Progenitor cell of endocrine pancreas (in vitro differentiated cells): ENCODE measurements at places on chromosomes 6 and 20.

- DNase-seq: no peak
These were observed 249.4 kb downstream of the DLL1 start for GRCh38 chr6:170041526-170041925.

- DNase-seq: no peak
These were observed 280.5 kb downstream of the SYNE1 start for GRCh38 chr6:152356662-152357061.

DNA sequence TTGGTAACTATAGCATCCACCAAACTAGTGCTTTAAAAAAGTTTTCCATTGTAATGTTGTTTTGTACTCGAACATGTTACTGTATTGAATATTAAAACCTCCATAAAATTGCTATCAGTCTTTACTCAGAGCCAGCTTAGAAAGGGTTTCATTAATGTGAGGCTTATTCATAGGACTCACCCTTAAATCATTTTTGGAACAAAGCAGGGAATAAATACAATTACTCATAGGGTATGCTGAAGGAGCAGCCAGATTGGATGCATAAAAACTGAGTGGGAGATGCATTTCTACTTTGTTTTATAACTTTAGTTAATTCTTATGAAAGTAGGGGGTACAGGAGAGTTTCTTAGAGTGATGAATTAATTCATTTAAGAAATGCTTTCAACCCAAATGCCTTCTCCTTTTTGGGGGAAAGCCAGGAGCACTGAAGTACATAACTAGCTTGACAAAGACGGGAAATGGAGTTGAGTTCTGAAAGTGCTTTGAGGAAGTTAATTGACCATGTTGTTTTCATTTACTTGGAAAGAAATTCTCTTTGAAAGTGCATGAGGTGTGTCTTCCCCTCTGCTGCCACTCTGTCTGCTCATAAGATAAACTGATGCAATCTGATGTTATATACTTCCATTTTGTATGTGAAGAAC is 90.3 kb downstream of the RNF144B start:
- DNase-seq: no peak

- DNase-seq: no peak
These were observed 138.5 kb downstream of the UST start for GRCh38 chr6:148885136-148885865.

DNA sequence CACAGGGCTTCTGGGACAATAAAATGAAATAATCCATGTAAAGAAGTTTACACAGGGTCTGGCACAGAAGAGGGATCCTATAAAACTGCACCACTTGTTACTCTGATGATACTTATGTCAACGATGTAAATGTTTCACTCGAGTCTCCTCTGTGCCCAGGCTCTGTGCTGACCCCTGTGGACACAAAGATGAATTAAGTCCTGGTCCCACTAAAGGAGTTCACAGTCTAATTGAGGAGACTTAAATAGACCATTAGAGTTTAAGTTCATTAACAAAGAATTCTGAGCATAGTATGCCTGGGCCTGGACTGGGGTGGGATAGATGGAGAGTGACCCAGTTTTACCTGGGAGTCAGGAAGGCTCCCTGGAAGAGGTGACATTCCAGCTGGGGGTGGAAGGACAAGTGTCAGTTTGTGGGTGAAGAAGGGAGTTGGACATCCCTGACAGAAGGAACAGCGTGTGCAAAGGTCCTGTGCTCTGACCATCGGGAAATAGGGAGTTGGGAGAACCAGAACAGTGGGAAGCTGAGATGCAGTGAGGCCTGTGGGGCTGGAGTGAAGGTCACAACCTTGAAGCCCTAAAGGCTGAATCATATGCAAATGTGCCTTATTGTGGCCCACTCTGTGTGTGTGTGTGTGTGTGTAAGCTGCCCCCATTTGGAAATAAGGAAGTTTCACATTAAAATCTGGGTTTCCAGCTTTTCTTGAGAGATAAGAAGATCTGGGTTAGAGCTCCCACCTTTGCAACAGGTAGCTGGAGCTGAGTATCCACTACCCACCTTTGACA is 1.1 kb downstream of the OCSTAMP start:
- no peak for DNase-seq

DNA sequence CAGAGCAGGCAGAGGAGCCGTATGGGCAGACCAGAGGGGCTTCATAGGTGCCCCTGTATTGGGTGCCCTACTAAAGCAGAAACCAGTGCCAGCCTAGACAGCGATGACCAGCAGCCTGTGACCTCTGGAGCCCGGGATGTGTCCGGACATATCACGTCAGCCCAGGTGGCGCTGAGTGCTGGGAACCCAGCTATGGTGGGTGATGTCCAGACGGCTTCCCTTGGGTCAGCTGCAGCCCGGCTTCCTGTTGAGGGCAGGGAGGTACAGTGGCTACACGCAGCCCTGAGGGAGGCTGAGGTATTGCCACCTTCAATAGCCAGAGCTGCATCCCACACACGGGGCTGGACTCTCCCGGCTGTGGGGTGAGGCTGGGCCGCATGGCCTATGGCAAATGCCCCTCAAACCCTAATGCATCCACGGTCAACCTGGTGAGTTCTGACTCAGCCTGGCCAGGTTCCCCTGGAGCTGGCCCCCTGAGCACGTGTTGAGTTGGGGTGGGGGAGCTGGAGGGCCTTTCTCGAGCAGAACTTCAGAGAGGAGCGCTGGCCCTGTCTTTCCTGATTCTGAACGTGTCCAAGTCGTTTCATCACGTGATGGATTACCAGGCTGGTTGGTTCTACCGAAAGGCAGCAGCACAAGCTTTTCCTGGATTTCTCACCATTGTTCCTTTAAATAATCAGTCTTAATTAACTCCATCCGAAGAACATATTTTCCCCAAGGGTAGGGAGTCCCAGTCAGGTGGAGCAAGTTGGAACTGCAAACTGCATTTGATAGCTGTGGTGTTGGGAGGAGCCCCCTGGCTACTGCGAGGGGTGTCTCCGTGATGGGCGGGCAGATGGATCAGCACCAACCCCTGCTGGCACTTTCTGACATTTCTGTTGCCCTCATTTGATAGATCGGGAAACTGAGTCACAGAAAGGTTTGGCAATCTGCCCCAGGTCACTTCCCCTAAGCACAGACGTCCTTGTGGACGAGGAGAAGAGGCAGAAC is 7.1 kb upstream of the MYT1 start:
- no peak for DNase-seq

DNA sequence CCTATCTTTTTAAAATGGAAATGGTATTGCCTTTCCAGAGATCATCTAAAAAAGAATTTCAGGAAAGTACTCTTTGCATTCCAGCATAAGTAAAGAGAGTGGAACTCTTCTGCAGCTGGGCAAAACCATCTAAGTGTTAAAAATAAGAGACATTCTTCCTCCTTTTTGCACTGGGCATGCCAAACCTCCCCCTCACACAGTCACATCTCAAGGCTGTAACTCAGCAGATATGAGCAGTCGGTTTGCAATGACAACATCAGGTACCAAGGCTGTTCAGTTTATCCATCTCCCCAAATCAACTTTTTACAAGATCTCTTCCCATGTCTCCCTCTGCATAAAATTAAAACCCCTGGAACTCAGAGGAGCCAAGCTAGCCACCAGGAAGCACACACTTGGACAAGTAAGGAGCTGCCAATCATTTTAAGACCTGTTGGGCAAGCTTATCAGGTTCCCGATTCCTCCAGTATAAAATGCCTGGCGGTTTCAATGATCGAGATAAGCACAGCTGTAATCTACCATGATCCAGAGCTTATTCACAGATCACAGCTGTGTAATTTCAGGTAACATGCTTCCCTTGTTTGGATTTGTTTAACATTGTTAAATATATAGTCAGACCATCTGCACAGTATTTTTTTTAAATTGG is 23.2 kb downstream of the ID4 start:
- no peak for DNase-seq

DNA sequence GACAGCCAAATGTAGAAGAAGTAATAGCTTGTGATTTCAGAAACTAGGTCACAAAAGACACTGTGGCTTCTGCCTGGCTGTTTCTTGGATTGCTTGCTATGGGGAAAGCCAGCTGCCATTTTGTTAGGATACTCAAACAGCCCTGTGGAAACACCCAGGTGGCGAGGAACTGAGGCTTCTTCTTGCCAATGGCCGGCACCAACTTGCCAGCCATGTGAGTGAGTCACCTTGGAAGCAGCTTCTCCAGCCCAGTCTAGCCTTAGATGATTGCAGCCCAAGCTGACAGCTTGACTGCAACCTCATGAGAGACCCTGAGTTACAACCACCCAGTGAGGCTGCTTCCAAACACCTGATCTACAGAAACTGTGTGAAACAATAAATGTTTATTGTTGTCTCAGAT is 11.9 kb upstream of the KIAA1755 start:
- DNase-seq: no peak

- no peak for DNase-seq
These were observed 95.3 kb upstream of the MAN1A1 start for GRCh38 chr6:119444642-119445557.

DNA sequence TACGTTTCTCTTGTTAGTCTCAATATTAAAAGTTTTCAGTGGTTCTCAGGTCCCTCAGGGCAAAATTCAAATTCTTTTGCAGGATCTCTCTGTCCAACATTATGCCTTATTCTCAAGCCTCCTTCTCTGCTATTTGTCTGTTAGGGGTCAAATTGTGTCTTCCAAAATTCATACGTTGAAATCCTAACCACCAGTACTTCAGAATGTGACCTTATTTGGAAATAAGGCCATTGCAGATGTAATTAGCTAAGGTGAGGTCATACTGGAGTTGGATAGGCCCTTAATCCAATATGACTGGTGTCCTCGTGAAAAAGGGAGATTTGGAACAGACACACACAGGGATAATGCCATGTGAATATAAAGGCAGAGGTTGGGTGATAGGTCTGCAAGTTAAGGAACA is 64.1 kb upstream of the ADGRF1 start:
- no peak for DNase-seq

GRCh38 chr6:2641044-2641725 is 109.5 kb downstream of the MYLK4 start:
- DNase-seq: no peak

DNA sequence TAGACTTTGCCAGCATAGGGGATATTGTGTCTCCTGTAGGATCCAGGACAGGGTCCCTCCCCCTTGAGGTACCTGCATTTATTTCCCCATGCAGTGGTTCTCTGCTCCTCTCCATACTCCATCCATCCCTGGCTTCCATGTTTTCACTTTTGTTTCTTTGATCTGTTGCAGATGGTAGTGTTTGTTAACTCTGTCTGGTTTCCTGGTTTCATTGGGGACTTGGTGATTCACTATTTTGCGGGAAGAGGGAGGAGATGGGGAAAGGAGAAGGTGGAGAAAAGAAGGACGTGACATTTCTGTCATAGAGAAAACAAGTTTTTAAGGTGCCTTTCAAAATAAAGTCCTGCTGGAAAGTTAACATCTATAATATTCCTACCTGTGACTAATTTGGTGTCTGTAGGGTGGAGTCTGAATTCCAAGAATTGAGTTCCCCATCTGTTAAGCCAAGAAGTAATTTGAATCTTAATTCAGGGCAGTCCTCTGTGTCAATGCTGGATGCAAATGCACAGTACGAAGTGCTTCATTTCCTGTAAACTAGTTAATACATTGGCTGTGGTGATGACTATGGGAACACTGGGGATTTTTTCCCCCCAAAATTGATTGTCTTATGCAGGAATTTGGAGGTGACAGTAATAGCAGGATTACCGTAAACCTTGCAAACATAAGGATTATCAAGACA is 6.9 kb upstream of the RNF144B start:
- DNase-seq: no peak

- no peak for DNase-seq
These were observed 157.7 kb downstream of the PREX1 start for GRCh38 chr20:48669946-48670605.

DNA sequence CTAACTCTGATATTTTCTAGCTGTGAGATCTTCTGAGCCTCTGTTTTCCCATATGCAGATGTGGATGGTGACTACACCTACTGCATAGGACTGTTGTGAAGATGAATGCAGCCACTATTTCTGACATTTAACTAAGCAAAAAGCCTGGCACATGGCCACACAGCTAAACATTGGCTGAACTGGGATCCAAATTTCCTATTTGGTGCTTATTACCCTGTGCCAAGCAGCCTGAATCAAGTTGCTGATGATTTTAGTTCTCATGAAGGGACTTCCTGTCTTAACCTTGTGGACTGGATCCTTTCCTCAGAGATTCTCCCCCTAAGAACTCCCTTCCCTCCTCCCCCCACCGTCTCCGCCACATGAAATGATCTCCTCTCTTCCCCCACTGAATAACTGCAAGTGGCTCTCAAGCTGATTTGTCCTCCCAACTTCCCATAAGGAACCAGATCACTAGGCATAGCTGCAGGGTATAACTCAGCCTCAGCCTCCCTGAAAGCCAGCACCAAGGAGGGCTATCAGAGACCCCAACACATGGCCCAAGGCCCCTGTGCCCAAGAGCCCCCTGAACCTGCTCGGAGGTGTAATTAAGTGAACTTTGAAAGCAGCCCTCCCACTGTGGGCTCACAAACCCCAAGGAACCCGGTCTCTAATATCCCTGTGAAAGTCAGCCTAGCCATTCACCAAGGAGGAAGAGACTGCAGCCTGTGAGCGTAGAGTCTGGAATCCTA is 55.7 kb downstream of the MAFB start:
- no peak for DNase-seq

GRCh38 chr6:4788953-4789584 is 12.9 kb downstream of the CDYL start:
- no peak for DNase-seq

DNA sequence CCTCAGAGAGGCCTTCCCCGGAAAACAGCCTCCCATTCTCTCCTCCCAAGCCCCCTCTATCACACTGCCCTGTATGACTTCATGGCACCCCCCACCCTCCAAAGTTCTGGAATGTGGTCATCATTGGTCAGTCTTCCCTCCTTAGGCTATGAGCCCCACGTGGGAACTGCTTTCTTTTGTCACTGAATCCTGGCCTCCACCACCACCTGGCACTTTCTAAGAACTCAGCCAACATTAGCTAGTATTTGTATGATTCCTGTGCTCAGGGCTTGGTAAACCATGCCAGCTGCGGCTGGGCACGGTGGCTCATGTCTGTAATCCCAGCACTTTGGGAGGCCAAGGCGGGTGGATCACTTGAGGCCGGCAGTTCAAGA is 8.4 kb upstream of the E2F1 start:
- no peak for DNase-seq

DNA sequence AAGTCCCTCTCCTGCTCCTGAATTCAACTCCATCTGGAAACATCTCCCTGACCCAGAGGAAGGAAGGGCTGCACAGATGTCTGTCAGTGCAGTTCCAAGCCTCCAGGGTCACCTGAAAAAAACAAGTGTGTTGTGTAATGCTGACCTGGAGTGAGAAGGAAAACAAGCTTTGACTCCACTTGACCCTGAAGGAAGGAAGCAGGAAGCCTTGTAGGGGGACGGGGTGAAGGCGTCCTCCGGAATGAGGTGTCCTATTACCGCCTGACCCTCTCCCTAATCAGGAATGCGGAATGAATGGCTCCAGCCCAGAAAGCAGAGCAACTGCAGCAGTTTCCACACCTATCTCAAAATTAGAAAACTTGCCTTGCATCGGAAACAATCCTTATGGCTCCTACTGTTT is 13.9 kb upstream of the ADGRF5 start:
- no peak for DNase-seq
